ENCODE measurements at places on chromosomes 2 and 18. TPM values are rescaled to one million over a fixed set of nuclear protein-coding genes. Genes with fewer than 3 reads are reported as not detected.

- no peak for DNase-seq
Measured at GRCh38 chr2:110219496-110220189, 7.3 kb upstream of the MTLN start.

- DNase-seq = no peak
Measured at GRCh38 chr2:146246736-146247523, 1597.9 kb upstream of the ACVR2A start.

SLC9A2 gene
- 1.4 TPM for total RNA-seq

CCDC74B gene
- total RNA-seq = 1.0 TPM

FBXO41 gene
- 7.7 TPM for total RNA-seq

DNA sequence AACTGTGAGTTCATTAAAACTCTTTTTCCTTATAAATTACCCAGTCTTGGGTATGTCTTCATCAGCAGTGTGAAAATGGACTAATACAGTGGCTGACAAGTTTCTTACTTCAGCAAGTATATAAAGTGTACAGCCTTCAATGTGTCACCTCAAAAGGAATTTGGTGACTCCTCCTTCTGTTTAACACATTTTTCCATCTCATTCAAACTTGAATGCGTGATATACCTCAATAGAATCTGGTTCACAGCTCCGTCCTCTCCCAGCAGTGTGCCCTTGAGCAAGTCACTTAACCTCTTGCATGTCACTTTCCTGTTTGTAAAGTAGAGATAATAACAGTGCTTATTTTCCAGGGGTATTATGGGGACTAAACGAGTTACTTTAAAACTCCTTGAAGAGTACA is 159.6 kb downstream of the CCBE1 start:
- DNase-seq = no peak

GRCh38 chr2:202669841-202670240 is 35.1 kb downstream of the FAM117B start:
- no peak for DNase-seq
